ENCODE measurements at places on chromosomes 4 and X. TPM values are rescaled to one million over a fixed set of nuclear protein-coding genes. Genes with fewer than 3 reads are reported as not detected.

GRCh38 chr4:73683456-73683855, 56.9 kb upstream of the CXCL8 start:
- DNase-seq, result no peak

DNA sequence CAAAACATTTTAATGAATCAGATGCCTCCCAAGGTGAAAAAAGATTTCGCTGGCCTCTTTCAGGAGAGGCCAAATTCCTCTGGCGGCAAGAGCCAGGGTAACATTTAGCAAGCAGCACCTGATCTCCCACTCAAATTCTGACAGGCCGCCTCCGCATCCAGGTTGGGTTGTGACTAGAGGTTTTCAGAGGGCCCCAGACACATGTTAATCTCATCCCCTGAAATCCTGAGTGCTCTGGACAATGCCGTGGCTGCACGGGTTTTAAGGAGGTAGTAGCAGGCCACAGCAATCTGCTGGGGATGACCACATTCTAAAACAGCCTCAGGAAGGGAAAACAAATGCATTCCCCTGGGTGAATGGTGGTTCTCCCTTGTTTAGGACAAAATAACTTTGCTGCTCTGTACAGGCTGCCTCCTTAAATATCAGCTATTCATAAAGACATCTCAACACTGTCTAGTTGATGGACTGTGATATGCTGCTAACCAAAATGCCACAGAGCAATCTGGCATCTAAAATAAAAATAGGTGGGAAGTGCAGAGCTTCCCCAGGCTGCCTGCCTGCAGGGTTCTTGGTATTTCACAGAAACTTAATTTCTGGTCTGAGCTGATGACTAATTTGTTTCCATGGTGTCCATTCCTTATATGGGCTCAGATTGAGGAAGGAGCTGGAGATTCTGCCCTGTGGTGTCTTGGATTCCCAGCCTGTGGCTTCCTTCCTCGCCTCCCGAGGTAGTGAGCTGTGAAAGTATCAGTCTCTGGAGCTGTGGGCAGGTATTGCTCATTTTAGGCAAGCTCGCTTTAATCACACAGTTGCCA, 202.0 kb downstream of the DCLK2 start:
- DNase-seq, result no peak

DNA sequence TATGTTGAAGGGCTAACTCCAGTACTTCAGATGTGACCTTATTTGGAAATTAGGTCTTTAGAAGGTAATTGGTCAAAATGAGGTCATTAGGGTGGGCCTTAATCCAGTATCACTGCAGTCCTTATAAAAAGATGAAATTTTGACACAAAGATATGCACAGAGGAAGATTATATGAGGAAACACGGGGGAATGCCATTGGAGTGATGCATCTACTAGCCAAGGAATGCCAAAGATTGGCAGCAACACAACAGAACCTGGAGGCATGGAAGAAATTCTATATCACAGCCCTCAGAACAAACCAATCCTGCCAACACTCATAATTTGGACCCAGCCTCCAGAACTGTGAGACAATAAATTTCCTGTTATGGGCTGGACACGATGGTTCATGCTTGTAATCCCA, 17.6 kb downstream of the TRIM61 start:
- no peak for DNase-seq

DNA sequence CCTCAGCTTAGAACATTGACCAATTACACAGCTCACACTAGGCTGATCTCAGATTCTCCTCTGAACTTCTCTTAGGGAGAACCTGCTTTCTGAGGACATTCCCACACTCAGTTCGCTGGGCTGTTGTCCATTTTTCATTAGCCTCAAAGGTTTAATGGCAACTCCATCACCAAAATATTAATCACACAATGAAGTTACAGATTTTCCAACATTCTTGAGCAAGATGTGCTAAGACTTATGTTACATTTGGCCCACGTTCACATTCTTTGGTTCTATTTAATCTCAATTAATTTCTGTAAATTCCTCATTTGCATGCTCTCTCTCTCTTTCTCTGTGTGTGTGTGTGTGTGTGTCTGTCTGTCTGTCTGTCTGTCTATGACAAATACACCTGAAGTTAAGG, 82.3 kb upstream of the EDNRA start:
- no peak for DNase-seq

The ART3 gene
- total RNA-seq, result 0.36 TPM

DNA sequence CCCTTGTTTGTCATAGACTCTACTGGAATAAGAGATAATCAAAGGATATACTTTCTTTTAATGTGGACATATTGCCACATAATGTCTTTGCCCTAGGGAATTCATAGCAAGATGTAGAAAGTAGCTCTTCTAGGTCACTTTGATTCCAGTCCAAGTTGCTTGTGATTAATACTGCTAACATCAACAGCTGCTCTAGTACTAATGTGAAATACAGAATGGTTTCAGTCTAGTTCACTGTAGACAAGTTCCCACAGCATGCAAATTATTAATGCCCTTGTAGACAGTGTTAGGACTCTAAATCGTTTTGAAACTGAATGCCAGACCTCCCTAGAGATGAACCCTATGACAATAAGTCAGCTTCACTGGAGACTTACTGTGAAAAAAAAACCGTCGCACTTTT, 494.6 kb upstream of the ATOH1 start:
- no peak for DNase-seq

GRCh38 chrX:40195368-40195767, 97.6 kb upstream of the BCOR start:
- no peak for DNase-seq

The SPANXN3 gene
- total RNA-seq, result not detected

DNA sequence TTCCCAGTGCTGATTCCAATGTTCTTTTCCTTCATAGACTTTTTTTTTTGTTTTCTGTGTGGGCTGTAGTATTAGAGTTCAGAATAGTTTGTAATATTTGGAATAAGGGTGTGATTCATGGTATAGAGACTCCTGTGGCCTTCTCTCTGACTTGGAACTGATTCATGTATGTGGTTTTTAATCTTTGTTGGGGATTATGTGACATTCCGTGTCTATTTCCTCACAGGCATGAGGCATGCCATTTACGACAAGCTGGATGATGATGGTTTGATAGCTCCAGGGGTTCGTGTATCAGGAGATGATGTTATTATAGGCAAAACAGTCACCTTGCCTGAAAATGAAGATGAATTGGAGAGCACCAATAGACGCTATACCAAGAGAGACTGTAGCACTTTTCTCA, 44.4 kb downstream of the POLR2B start:
- no peak for DNase-seq

DNA sequence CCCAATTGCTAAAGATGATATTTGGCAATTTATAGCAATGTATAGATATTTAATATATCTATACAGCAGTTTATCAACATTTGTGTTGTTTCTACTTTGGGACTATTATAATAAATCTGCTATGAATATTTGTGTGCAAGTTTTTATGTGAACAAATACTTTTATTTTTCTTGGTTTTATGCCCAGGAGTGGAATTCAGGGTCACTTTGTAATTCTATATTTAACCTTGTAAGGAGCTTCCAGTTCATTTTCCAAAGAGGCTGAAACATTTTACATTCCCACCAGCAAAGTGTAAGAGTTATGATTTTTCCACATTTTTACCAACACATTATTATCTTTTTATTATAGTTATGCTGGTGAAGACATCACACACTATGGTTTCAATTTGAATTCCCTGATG, 801.3 kb downstream of the PCDH18 start:
- DNase-seq, result no peak

- no peak for DNase-seq
Observed at GRCh38 chrX:96692890-96693289, 8.2 kb downstream of the DIAPH2 start.

The ATP8A1 gene
- total RNA-seq, result 23.9 TPM

GRCh38 chrX:114717921-114718320, 134.0 kb downstream of the HTR2C start:
- DNase-seq, result no peak

The APEX2 gene
- 32.7 TPM for total RNA-seq

DNA sequence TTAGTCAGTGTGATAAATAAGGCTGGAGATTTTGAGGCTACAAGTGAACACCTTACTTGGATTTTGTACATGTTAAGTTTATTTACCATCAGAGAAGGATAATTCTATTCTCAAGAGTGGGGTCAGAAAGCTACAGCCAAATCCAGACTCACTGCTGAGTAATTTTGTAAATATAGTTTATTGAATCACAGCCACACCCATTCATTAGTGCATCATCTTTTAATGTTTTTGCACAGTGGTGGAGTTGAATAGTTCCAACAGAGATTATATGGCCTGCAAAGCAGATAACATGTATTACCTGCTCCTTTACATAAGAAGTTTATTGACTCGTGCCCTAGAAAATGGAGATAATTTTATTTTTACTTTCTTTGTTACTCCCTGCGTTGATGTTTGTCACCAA, 60.4 kb downstream of the PCDH18 start:
- no peak for DNase-seq

- no peak for DNase-seq
Observed at GRCh38 chr4:95465010-95465409, 83.8 kb downstream of the UNC5C start.

The SPANXN4 gene
- not detected for total RNA-seq

DNA sequence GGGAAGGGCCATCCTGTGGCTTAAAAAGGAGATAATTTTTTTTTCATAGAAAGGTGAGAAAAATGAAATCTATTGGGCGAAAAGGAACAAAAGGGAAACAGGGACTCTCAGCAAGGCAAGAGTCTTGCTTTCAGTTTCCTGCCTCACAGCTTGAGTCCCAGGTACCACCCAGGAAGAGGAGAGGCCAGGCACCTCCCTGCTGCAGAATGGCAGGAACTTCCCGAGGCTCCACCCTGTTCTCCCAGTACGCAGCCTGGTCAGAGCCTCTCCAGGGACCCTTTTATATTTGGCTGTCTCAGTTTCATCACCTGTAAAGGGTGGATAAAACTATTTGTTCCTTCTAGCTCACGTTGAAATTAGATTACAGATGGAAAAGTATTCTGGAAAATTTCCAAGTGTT, 33.8 kb downstream of the UCHL1 start:
- DNase-seq, result no peak

The PCDH7 gene
- total RNA-seq, result not detected

DNA sequence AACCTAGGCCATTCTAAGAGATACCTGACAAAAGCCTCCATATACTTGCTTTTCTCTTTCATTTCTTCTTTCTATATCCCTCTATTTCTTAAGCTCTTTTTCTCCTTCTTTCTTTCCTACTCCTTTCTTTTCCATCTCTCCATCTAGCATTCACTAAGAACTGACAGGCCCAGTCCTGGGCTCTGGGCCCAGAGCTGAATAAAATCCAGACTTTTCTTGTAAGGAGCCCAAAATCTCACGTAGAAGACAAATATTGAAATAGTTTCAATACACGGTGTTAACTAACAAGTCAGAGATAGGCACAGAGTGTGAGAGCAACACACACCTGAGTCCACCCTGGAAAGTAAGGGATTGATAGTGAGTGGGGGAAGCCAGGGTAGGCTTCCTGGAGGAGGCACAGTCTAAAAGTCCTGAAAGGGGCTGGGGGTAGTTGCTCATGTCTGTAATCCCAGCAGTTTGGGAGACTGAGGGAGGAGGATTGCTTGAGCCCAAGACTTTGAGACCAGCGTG, 73.2 kb upstream of the EFNB1 start:
- no peak for DNase-seq

The TMEM31 gene
- 0.52 TPM for total RNA-seq

DNA sequence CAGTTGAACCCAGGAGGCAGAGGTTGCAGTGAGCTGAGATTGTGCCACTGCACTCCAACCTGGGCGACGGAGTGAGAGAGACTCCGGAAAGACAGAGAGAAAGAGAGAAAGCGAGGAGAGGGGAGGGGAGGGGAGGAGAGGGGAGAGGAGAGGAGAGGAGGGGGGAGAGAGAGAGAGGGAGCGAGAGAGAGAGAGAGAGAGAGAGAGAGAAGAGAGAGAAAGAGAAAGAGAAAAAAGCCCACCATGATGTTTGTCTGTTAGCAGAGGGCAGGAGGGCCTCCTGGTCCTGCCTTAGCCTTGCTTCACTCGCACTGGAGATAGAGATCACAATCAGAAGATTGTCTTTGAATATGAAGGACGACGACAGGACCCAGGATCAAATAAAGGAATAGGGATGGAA, 18.7 kb upstream of the BCORL1 start:
- no peak for DNase-seq

GRCh38 chr4:13384055-13384454, 100.1 kb downstream of the RAB28 start:
- no peak for DNase-seq

DNA sequence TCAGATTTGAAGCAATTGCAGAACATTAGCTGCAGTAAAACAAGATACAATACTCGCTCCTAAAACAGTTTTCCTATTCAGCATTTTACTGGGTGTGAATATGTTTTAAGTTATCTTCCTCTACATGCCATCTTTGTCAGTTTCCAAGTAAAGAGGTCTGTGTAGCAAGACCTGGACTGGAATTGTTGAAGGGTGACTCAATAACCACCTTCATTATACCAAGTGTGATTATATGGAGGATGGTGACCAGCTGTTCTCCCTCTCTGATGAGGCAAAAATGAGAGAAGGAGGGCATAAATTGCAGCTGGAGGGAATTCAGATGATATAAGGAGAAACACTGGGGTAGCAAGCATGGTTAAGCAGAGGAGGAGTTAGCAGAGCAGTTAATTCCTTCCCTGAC, 922.1 kb upstream of the SLIT2 start:
- DNase-seq, result no peak

DNA sequence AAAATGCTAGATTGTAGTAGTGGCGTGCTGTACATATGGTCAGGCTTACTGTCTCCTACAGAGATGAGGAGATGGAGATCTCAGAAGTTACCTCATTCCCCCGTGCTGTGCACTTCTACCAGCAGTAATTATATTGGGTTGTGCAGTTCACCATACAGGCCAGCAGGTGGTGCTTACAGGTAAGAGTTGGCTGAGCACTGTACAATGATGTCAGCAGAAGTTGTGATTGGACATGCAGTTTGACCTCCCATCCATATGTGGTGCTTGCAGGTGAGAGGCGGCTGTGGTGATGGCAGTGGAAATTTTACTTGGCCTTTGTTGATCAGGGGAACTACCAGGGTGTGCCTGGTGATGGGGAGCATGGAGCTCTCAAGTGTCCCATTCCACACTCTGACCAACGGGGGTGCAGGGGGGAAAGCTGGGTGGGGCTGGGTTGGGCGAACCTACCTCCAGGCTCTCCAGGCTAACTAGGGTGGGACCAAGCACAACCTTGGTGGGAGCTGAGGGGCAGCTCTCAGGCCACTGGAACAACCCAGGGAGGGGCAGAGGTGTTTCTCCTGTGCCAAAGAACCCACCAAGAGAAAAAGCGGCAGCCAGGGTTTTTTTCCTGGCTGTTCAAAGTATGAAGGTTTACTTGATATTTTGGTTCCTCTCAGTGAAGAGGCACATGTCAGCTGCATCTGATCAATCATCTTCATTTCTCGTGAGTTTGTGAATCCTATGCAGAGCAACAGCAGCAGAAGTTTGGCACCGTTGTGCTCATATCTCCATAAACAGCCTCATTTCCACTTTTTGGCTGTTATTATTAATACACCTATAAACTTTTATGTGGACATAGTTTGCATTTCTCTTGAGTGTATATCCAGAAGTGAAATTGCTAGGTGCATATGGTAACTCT, 73.8 kb upstream of the FREM3 start:
- DNase-seq, result peak; percentile 50

The DHX15 gene
- total RNA-seq, result 172 TPM

Measured in activated CD4-positive, alpha-beta memory T cell treated with anti-CD3 and anti-CD28 coated beads for 36 hours (primary cell).